ENCODE measurements at places on chromosomes 3 and 15.

DNA sequence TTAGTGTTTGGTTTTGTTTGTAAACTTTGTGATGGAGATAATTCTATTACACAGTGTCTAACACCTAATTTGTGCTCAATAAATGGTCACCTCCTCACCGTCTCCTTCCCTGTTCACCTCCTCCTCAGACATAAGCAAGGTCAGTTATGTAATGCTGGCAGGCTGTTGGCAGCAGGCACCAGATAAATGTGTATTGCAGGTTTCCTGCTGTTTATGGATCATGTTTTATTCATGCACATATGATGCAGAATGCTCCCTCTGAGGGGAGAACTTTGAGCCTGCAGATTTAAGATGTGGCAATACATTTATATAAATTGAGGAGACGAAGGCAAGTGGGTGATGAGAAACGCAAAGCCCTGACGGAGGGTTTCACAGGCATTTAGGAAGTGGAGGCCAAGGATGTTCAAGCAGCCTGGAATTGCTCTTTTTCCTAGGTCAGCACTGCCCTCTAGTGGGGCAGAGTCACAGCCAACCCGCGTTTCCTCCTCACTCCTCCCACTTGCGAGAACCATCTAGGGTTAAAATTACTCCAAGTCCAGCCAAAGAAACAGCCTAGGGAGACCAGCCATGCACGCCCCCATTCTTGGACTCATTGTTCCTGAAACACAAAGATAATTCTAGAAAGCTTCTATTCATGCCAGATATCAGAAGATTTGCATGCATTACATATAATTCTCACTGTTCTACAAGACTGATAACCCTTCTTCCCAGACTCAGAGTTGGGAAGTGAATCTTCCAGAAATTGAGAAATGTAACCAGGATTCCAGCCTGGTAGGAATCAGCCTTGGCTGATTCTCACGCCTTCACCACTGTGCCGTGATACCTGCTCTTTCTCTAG is 228.7 kb downstream of the SLCO3A1 start:
- no peak for DNase-seq

- no peak for DNase-seq
These were observed 1292.6 kb downstream of the SI start for GRCh38 chr3:163785693-163786092.

GRCh38 chr15:39961051-39961450 is 27.1 kb downstream of the EIF2AK4 start:
- DNase-seq, result no peak

DNA sequence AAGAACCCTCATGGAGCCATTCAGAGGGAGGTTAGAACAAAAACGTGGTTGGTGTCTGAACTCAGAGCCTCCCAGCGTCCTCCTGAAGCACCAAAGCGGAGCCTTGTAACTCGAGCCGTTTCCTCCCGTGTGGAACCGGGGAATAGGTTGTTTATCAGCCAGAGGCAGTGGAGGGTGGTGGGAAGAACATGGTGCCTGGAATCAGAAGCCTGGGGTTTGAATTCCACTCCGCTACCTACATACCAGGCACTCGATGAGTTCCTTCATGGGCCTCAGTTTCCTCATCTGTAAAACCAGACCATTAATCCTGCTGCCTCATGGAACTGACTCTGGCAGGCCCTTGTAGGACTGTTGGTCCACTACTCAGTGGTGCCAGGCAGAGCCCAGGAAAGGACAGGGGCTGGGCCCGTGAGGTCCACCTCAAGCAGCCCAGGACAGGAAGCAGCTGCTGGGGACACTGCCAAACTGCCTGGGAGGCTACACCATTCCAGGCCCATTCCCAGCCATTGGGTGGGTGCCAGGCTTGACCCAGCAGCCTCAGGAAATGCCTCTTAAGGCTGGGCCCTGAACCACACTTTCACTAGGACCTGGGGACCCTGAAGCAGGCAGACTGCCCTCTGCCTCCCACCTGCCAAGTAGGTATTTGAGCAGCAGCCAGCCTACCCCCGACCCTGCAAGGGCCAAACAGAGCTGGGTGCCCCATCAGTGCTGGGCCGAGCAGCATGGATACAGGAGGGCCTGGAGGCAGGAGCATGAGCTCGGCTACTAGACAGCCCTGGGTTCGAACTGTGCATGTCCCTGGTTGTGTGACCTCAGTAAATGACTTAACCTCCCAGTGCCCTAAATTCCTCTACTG is 33.4 kb downstream of the PRKCD start:
- DNase-seq, result no peak

GRCh38 chr3:167821248-167821805 is 85.8 kb downstream of the SERPINI1 start:
- DNase-seq, result no peak

GRCh38 chr3:52047295-52047960 is 8.9 kb downstream of the DUSP7 start:
- DNase-seq, result no peak

- no peak for DNase-seq
These were observed 165.6 kb downstream of the ATP8B4 start for GRCh38 chr15:49953421-49953820.

GRCh38 chr3:95901948-95902347 is 912.4 kb upstream of the EPHA6 start:
- no peak for DNase-seq

- DNase-seq, result no peak
These were observed 3.0 kb upstream of the MAP1A start for GRCh38 chr15:43514241-43515057.

Measured in GOT3 (cell line).